MCF 10A (cell line): ENCODE measurements at places on chromosomes 4 and X. TPM values are rescaled to one million over a fixed set of nuclear protein-coding genes. Genes with fewer than 3 reads are reported as not detected.

The KIAA1210 gene
- not detected in 2 replicates for total RNA-seq

The FGF5 gene
- total RNA-seq, result not detected in 2 replicates

The PDGFRA gene
- total RNA-seq, result not detected in 2 replicates

The LAP3 gene
- total RNA-seq, result 31.0 and 45.0 TPM in 2 replicates

The GPC3 gene
- 0.32 and 0.37 TPM in 2 replicates for total RNA-seq

The MAP3K15 gene
- not detected in 2 replicates for total RNA-seq

The ART3 gene
- 0.83 TPM in 1 of 2 replicates, not detected in the other for total RNA-seq

The PAGE1 gene
- total RNA-seq, result not detected in 2 replicates
